CD4-positive, alpha-beta T cell treated with Interleukin-17A for 1 hour (primary cell): ENCODE measurements at places on chromosomes 3 and 15.

- DNase-seq, result no peak
Measured at GRCh38 chr3:186724911-186725310, 7.8 kb downstream of the KNG1 start.

DNA sequence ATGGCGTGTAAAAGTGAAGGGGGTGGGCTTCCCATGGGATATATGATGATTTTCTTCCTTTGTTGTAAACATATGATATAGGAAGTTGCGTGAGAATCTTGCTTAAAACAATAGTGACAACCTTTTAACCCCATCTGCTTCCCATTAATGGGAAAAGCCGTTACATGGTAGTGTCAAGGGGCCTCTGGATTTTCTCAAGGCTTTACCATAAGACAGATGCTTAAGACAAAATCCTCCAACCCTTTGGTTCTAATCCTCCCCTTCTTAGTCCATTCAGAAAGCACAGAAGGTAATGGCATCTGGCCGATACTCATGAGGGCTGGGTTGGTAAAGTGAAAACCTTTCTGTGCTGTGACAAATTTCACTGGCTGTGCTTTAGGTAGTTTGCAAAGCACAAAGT lies 25.0 kb downstream of the DPH3 start:
- DNase-seq, result no peak

DNA sequence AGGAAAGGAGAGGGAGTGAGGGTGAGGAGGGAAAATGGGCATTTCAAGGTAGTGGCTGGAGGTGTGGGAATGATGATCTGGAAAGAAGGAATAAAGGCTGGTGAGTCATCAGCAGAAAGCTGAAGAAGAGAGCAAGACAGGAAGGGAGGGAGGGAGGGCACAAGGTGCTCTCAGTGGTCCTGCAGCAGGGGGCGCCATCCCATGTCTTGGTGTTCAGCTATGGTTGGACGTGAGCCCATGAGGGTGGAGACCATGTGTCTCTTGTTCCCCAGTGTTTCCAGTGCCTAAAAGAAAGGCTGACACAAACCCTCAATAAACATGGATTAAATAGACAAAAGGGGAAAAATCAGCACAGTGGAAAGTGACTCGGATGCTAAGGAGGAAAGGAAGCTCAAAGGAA lies 228.5 kb downstream of the NTRK3 start:
- no peak for DNase-seq

- peak; percentile 42 for DNase-seq
Measured at GRCh38 chr15:35078221-35078915, 6.7 kb downstream of the NANOGP8 start.

DNA sequence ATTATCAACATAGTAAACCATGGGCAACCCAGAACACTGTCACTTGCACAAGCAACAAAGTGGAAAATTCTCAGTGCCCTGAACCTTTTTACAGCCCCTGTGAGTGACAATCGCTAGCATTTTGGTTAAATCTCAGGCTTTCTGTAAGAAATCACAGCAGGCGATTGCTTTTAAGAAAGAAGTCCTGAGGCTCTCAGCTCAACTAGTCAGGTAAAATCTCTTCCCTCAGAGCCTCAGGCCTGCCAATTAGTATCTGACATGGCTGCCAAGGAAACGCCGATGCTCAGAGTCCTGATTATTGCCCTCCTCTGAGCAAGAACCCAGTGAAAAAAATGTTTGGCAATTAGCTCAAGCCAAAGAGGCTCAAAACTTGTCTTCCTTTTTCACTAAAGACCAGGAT lies 530.8 kb downstream of the DIPK2A start:
- DNase-seq, result no peak
